ENCODE measurements at places on chromosomes 2 and 18. TPM values are rescaled to one million over a fixed set of nuclear protein-coding genes. Genes with fewer than 3 reads are reported as not detected.
A peak's percentile ranks its signal among the peaks of the same experiment; 100 is the strongest.

EPHA4 gene
- total RNA-seq: 10.2 TPM

THSD7B gene
- not detected for total RNA-seq

ABCG5 gene
- total RNA-seq: not detected

CCDC68 gene
- total RNA-seq: not detected

NEU2 gene
- not detected for total RNA-seq

UGT1A6 gene
- total RNA-seq: not detected

STEAP3 gene
- 0.11 TPM for total RNA-seq

FN1 gene
- total RNA-seq: 0.31 TPM

NLRC4 gene
- 0.16 TPM for total RNA-seq

CAPN13 gene
- not detected for total RNA-seq

GRCh38 chr2:100250645-100251044, 71.7 kb downstream of the LONRF2 start:
- DNase-seq: no peak

DNA sequence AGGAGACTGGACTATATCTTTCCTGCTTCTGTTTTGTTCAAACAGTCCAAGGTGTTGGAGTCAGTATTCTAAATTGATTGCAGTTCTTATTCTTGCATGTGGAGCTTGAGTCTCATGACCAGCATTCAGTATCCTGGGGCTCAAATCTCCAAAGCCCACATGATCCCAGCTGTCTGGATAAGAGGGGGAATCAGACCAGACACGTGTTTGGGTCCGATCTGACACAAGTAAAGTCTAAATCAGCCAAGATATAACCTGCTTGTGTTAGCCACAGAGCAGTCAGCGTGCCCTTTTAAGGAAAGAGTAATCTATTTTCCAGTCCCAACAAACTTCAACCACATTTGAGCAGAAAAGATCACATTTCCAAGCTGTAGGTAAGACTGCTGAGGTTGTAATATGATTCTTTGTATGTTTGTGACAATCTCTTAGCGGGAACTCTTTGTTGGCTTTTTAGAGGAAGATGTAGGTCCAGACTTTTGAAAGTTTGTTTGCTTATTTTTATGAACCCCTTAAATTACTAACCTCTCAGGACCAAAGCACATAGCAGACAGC, 334.6 kb downstream of the SLC4A3 start:
- no peak for DNase-seq

- peak; percentile 90 for DNase-seq
Measured at GRCh38 chr2:197205585-197206215, 104.9 kb downstream of the ANKRD44 start.

- DNase-seq: no peak
Measured at GRCh38 chr2:227862741-227863588, 8.5 kb upstream of the DAW1 start.

DNA sequence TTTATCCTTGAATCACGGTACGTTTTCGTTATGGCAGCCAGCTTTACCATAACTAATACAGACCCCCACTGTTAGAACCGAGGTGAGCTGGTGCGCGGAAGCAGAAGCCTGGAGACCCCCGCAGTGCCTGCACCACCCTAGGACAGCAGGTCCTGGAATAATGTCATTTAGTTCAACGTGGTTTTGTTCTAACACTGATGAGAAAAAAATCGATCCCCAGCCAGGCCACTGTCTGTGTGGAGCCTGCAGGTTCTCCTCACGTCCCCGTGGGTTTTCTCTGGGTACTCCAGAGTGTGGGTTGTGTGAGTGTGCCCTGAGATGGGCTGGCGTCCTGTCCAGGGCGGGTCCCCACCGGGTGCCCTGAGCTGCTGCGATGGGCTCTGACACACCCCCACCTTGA, 69.9 kb upstream of the ST3GAL5 start:
- DNase-seq: no peak

- DNase-seq: no peak
Measured at GRCh38 chr18:67243799-67244587, 272.5 kb downstream of the DSEL start.

- DNase-seq: no peak
Measured at GRCh38 chr2:58871469-58872142, 630.5 kb upstream of the FANCL start.

DNA sequence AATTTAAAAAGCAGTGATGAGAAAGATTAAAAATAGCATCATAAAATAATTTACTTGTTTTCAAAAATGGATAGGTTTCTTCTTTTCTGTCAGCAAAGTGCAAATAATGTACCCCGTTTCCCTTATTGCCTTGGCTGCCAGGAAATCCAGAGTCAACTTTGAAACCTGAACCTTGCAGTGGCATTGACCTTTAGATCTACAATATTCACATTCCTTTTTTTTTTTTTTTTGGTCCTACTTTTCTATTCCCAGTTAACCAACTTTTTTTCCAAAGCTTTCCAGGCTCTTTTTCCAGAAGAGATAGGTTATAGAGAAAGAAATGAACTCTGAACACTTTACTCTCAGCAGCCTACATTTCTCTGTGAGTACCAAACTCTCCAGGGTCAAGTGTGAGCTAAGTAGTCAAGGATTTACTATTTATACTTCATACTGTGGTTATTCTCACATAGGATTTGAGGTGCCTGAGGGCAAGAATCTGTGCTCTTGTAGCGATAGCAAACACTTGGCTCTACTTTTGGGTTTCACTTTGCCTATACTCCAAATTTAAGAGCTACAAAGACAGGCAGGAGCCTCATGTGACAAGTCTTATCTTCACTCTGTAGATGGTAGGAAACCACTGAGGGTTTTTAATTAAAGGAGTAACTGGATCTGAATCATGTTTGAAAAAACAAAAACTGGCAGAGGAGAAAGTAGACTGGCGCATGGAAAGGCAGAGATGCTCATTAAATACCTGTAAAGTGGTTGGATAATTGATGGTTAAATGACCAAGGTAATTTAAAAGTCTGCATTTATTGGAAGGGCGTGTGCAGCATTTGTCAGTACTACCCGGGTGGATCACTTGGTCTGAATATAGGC, 63.2 kb upstream of the TMEM17 start:
- no peak for DNase-seq

DNA sequence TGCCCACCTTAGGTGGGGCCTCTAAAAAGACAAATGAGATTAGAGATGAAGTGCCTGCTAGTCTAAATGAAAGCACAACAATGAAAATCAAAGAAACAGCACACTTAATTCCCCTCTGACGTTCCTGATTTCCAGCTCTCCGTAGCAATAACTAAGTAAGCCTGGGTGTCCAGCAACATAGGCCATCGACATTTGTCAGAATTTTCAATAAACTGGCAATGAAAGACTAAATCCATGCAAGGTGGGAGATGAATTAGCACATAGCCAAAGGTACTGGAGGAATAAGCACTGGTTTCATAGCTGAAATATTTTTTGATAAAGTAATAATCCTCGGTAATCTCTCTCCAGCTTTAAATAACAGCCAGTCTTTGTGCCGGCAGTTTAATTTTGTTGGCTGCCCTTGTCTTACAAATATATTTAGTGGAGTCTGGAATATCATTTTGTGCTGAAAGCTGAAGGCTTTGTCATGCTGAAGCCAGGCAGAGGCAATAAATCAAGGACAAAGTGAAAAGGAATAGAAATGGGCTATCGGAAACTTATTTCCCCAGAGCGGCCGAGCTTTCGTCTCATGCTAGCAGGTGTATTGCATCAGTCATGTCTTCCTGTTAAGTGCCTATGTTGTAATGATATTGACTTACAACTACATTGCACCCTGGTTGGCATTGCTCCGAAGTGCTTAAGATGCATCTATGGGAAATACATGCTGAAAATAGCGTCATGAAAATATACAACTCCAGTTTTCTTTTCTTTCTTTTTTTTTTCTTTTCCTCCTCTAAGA, 790.1 kb downstream of the CNTNAP5 start:
- DNase-seq: no peak

DNA sequence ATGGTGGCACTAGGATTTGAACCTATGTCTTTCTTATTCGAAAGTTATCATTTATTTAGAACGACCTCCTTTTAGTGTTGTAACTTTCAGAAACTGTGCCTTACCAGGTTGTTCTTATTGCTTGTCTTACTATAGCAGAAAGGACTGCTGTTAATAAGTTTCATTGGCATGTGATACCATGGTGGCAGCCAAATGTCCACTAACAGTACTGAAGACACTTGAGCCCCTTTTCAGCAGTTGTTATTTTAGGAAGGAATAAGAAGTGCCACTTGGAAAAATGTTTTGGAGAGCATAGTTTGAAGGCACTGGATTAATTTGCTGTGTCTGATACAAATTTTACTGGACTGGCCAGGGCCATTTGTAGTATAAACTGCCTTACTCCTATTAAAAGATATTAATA, 37.7 kb downstream of the CEP192 start:
- no peak for DNase-seq

DNA sequence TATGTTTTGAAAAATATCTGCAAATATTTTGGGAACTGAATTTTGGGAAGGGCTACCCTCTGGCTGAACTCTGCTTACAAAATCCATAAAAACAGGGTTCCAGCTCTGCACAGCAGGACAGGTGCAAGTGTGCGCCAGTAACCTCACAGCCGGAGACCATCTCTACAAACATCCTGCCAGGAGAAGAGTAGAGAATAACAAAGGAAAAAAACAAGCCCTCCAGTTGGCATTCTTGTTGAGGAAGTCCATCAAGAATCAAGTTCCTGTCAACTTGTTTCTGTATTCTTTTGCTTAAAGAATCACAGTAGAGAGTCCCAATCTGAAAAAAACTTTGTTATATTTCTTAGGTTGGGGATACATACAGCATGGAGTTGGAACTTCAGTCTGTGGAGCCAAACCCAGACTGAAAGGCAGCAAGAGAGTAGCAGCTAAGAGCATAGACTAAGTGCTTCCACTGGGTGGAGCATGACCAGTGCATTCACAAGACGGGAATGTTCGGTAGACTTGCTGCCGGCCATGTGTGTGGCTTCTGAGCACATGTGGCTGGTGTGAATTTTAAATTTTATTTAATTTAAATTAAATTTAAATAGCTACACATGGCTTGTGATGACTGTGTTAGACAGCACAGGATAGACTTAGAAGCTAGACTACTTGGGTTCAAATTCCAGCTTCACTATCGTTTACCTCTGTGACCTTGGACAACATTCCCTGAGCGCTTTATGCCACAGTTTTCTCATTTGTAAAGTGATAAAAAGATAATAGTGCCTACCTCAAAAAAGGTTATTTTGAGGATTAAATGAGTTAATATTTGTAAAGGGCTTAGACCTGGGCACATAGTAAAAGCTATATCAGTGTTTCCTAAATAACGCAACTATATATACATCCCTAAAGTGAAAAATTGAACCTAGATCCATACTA, 41.9 kb downstream of the SPTBN1 start:
- no peak for DNase-seq

DNA sequence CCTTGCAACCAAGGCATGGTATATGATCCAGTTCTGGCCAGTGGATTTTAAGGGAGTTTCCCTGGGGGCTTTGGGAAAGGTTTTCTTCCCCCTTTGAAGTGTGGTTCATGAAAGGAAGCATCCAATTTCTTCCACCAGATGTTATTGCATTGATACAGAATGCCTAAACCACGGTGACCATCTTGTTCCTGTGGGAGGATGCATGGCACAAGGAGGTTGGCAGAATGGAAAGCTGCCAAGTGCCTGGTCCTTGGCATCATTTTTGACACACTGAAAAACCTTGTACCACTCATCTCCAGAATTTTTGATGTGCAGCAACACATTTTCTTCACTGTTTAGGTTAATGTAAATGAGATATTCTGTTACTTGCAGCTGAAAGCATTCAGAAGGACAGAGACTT, 55.2 kb upstream of the CXCR4 start:
- DNase-seq: no peak

DNA sequence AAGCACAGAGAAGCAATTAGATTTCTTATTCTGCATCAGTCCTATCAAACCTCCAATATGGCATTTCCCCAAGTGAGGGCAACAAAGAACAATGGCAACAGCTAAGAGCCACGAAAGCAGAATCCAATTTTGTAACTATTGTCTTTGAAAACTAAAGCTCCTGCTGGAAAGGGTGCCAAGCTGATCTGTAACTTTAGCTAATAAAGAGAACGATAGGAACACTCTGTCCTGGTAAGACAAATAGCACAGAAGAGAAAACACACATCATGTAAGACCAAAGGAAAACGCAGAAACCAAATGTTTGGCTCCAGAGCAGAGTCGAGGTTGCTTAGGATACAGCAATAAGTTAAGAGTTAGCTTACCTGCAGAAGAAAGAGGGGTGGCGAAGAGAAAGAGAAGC, 160.5 kb downstream of the STK39 start:
- no peak for DNase-seq

GRCh38 chr2:184799379-184799778, 201.1 kb downstream of the ZNF804A start:
- DNase-seq: no peak

- no peak for DNase-seq
Measured at GRCh38 chr2:134361648-134362047, 107.8 kb downstream of the MGAT5 start.

- no peak for DNase-seq
Measured at GRCh38 chr18:32271672-32272208, 81.9 kb downstream of the MEP1B start.

DNA sequence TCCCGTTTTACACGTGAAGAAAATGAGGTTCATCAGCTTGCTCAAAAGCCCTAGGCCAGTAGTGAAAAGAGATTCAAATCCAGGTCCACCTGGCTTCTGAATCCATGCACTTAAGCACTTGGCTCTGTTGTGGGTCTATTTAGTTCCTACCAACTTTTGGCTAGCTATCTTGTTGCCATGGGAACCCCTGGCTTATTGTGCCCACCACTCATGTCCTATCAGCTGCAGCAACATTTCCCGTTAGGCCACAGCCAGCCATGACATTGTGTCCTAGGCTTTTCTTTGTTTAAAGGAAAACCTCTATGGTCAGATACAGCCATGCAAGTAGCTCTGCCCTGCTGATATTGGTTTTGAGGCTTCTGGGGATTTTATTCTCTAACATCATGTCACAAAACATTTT, 49.8 kb downstream of the PLEK start:
- DNase-seq: no peak

DNA sequence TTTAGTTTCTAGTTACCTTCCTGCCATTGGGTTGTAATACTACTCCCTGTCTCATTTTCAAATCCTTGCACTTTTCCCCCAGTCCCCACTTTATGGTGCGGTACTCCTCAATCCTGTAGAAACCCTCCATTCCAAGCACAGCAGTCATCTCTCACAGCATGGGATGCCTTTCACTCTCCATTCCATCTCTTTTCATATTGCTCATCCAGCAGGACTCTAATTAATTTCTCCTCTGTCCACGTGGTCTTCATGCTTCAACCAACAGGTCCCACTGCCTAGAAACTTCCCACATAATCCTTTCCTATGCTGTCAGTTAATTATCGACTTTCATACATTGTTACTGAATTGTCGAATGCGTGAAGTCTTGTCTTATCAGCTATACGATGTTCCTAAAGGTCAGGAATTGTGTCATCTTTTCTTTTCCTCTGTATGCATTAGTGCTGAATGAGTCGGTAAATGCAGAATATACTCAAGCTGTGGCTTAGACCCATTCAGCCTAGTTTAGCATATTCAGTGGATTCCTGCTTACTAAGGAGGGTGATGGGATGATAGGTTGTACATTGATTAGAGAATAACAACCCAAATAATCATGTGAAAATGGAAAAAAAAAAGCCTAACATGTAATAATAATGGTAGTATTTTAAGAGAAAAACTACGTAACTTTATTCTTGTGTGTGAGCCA, 89.7 kb downstream of the CRIM1 start:
- DNase-seq: no peak

GRCh38 chr18:74631623-74632350, 34.1 kb downstream of the ZNF407 start:
- peak; percentile 18 for DNase-seq
